ENCODE measurements at places on chromosomes 12 and 14.

DNA sequence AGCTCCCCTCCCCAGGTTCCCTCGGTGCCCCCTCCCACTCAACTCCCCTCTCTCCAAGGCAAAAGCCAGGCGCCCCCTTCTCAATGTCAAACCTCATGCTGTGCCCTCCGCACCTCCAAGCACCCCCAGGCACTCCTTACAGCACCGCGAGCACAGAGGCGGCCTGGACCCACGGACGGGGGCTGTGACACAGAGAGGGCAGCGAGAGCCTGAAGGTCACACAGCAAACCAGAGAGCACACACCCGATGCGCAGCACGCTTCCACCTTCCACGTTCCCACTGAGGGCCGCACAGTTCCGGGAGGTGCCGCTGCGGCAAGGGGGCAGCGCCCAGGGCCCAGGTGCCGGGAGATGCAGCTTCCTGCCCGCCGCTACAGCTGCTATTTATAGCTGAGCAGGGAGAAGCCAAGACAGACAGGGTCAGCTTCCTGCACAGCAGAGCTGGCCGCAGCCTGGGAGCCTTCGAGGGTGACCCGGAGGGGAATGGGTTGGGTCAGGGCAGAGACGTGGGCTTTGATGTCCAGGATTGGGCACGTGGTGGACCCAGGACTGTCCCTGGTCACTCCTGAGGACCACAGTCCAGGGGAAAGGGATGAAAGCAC is 12.9 kb downstream of the NCOR2 start:
- no peak for DNase-seq

DNA sequence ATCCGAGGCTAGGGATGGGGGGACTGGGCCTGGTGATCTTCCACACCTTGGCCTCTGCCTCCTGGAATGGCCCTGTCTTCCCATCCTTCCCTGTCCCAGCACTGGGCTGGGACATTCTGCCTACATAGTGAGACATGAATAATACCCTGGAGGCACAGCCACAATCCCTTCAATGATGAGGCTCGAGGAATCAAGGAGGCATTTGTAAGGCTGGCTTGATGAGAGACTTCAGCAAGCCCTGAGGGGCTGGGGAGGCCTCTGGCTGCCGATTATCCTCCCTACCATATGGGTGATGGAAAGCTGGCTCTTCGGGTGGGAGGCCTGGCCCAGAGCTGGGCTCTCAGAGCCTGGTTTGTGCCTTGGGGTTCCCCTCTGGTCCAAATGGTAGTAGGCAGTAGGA is 92.5 kb downstream of the CALM1 start:
- no peak for DNase-seq

DNA sequence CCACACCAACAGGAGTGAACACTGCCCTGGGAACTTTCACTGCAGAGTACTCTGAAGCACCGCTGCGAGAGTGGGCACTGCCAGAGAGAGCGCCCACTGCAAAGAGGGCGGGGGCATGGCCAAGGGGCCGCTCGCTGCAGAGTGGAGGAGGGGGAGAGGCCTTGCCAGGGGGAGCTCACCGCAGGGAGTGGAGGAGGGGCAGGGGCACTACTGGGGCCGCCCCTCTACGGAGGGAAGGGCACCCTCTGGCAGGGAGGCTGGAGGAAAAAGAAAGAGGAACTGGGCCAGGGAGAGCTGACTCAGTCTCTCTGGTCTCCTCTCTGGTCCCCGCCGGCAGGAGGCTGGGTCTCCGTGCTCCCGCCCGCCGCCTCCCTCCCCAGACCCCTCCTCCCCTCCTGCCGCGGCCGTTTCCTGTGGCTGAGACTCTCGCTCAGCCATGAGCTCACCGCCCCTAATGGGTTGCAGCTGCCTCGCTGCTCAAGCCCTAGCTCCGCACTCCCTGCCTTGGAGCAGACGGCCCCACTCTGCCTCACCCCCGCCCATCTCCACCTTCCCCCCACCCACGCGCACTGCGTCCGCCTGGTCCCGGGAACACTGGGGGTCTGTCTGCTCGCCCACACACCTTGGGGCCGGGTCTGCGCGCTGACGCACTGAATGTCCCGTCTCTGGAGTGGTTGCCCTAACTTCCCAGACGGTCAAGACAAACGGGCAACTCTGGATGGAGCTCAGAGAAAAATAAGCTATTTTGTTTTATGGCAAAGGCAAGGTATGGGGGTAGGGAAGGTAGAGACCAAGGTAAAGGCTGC is 1.3 kb downstream of the ARHGEF40 start:
- no peak for DNase-seq

DNA sequence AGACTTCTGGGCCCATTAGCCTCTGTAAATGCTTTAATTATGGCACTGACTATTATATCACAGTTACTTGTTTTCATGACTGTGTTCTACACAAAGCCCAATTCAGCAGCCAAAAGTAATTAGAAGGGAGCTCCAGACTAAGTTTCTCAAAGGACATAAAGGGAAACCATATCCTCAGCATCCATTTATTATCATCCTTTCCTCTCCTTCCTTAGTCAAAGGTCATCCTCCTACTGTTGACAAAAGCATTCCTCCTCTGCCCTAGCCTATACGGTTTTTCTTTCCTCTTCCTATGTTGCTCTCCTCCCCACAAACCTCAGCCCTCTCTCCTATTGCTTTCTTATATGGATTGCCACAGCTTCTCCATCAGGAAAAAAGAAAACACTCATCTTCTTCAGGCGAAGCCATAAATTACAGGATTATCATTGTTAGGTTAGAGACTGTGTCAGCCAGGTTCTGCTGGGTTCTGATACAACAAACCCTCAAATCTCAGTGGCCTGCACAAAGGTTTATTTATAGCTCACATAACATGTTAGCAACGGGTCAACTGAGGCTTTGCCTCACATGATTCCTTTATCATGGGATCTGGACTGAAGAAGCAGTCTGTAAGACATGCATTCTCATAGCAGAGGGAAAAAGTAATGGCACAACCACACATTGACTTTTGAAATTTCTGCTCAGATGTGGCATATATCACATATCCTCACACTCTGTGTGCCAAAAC is 207.2 kb downstream of the SLC5A8 start:
- no peak for DNase-seq

- DNase-seq: no peak
Measured at GRCh38 chr12:22256041-22256441, 78.5 kb downstream of the ST8SIA1 start.

GRCh38 chr12:41336041-41336549 is 148.0 kb downstream of the PDZRN4 start:
- DNase-seq: no peak

DNA sequence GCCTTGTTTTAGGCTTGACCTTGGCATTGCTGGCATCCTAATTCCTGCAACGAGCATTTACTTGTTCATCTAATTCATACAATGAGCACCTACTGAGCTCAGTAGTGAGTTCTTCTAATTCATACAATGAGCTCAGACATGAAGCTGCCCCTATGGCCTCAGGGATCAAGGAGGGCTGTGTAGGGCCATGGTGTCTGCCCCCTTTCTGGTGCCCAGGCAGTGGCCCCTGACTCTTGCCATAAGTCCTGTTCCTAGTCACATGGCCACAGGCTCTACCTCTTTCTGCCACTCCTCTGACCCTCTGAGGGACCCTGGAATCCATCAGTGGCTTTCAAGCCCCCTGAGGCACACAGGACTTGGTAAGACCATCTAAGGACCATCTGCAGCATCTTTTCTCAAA is 148.8 kb downstream of the ZFP36L1 start:
- no peak for DNase-seq

DNA sequence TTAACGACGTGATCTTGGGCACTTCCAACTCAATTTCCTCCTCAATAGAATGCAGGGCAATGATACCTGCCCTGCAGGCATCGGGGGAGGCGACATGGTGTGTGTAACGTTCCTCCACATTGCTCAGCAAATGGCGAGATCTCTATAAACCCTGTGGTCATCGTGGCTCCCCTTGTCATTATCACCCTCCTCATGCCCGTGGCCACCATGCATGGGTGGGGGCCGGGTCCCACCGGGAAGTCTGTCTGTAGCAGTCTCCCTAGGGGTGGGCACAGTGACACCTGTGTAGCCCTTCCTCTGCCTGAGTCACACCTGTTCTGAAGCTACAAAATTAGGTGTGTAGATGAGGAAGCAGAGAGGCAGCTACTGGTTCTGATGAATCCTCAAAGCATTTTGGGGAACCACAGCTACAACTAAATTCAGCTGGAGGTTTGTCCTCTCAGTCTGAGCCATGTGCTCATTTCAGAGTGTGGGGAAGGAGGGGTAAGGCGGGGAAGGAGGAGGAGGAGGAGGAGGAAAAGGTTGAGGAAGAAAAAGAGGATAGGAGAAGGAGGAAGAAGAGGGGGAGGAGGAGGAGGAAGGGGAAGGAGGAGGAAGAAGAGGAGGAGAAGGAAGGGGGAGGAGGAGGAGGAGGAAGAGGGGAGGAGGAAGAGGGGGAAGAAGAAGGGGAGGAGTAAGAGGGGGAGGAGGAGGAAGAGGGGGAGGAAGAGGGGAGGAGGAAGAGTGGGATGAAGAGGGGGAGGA is 11.0 kb upstream of the CACNA2D4 start:
- DNase-seq: no peak

DNA sequence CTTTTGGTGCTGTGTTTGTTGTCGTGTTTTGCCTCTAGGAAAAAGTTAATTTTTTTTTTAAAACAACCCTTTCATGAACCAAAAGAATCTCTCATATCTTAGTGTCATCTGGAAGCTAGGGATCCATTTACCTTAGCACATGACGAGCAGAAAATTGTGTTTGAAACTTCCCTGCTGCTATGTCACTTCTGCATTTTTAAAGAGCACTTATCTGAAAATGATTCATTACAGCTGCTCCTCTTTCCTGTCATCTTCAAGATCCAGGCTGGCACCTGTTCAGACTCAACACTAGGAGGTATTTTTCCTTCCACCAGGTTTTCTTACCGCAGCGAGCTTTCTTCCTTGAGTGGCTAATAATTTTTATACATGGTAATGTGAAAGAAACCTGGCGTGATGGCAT is 67.0 kb downstream of the EML1 start:
- DNase-seq: no peak

- DNase-seq: no peak
Measured at GRCh38 chr14:81990312-81990761, 456.7 kb upstream of the SEL1L start.

- no peak for DNase-seq
Measured at GRCh38 chr12:123031171-123031845, 50.8 kb downstream of the ARL6IP4 start.

DNA sequence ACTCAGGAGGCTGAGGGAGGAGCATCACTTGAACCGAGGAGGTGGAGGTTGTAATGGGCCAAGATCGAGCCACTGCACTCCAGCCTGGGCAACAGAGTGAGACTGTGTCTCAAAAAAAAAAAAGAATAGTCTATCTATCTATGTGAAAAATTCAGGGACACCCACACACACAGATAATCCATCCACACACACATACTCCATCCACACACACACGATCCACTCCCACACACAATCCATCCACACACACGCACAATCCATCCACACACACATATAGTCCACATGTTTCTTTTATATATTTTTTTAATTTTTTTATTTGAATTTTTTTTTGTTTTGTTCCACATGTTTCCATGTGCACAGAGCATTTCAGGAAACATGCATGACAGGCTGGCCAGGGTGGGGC is 3.3 kb downstream of the SDS start:
- DNase-seq: no peak

All from stimulated activated CD8-positive, alpha-beta memory T cell treated with anti-CD3 and anti-CD28 coated beads, Interleukin-4, amount 100 ng/mL, for 1 hour (primary cell).